Activated T-cell treated with anti-CD3 and anti-CD28 coated beads for 48 hours (primary cell): ENCODE measurements at places on chromosomes 5 and 9.

- DNase-seq = no peak
Measured at GRCh38 chr5:33146881-33147280, 293.9 kb upstream of the TARS1 start.

DNA sequence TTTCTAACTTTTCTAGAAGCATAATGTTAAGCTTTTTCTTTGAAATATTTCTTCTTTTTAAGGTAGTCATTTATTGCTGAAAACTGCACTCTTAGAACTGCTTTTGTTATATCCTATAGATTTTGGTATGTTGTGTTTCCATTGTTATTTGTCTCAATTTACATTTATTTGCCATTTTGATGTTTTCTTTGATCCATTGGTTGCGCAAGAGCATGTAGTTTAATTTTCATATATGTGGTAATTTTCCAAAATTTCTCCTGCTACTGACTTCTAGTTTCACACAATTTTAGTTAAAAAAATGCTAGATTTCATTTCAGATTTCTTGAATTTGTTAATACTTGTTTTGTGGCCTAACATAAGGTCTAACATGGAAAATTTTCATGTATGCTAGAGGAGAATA is 1029.3 kb upstream of the TYRP1 start:
- DNase-seq = no peak

DNA sequence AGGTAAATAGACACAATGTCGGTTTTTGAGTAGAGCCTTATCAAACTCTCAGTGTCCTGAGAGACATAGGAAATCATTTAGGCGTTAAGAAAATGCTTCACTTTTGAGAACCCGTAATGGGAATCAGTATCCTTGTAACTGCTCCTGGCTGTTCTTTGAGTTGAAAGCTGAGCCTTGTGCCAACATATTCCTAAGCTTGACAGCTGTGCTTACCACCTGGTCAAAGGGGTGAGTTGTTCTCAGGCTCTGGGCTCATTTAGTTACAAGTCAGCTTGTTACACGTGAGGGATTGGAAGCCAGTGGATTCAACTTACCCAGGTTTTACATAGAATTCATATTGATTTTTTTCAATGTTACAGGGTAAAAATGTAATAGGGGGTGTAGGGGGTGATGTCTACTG is 145.9 kb downstream of the GABRB2 start:
- no peak for DNase-seq

DNA sequence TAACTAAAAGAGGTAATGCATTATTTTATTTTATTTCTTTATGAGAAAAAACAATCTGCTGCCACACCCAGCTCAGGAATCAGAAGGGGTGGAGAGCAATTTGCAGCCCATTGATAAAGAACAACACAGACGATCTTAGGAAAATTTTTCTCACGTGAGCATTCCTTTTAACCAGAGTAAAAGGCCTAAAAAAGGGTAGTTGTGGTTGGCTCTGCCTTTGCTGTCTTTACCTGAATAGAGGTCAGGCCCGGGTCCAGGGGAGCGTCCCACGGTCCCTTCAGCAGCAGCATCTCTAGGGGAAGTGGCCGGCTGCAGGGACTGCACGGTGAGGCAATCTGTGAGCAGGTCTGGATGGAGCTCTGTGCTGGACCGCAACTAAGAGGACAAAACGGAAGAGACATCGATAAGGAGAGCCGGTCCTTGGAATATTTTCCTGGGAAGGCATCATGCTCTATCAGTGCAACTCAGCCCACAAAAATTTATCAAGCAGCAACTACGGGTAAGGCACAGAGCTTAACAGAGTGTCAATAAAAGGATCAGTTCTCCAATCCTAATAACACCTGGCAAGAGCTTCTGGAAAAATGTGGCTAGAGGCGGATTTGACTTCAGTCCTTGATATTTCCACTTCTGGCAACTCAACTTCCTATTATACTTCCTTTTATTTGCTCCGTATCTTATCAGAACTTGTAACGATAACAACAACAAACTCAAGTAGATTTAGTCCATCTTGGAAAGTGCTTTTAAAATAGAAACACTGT is 372.8 kb upstream of the RFX3 start:
- no peak for DNase-seq

DNA sequence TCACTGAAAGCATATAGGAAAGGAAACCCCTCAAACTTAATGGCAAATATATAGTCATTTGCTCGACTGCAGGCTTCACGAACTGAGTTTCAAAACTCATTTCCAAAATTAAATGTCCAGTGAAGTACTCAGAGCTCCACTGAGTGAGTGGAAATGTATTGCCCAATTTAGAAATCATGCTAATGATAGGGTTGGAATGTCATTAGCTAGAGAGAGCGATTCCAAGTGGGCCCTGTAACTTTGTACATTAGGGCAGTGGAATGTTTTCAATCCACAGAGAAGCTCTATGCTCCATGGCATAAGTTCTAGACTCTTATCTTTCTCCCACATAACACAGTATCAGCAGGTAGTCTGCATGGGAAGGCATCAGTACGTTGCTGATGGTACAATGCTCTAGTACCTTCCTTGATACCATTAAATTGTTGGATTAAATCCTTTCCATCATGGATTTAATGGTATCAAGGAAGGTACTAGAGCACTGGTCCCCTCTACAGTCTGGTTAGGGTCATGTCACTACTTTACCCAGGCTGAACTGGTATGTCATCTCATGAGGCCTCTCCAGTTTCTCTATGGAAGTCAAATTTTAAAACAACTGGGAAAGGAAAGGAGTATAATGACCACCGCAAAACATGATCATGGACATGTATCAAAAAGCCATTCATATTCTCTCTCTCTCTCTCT is 183.2 kb upstream of the RASEF start:
- no peak for DNase-seq

- DNase-seq = no peak
Measured at GRCh38 chr9:133917375-133917774, 74.7 kb downstream of the VAV2 start.

- no peak for DNase-seq
Measured at GRCh38 chr5:150289551-150290390, at the start of gene CAMK2A. CAMK2A (minus strand) TSS chr5:150289773; CDS start chr5:150289625, 148 bp downstream.

DNA sequence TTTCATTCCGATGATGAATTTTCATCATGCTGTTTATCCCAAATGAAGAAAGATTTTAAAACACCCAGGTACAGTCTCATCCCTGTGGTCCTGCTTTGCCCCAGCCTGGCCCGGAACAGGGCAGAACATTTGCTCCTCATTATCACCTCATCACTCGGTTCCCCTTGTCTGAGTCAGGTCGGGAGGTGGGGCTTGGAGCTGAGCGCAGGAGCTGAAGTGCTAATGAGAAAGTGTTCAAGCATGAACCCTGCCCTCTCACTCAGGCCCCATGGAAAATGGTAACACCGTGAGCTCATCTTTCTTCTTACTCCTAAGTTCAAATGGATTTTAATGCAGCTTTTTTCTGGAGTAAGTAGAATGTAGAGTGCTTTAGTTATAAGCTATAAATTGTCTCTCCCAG is 466.2 kb downstream of the KDM4C start:
- no peak for DNase-seq

GRCh38 chr9:113403646-113404045 is 2.6 kb upstream of the ALAD start:
- DNase-seq = no peak

GRCh38 chr9:125968714-125969374 is 221.7 kb downstream of the PBX3 start:
- no peak for DNase-seq

GRCh38 chr9:135960411-135961276 is 529 bp downstream of the UBAC1 start:
- no peak for DNase-seq

- no peak for DNase-seq
Measured at GRCh38 chr5:59666440-59667068, 227.0 kb downstream of the PDE4D start.

DNA sequence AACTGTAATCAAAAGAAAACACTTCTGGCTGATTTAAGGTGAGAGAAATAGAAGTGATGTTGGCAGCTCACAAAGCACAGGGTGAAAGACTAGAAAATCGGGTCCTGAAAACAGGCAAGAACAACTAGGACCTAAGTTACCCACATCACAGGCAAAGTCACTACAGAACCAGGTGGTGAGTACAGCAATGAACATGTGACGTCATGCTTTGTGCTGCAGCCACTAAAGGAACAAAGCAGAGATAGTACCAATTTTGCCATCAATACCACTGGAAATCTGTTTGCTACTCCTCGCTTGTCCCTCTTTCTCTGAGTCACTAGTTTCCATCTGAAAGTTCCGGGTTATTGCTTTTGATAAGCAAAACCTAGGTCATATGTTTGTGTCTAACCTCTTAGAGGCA is 326.7 kb downstream of the GABRB2 start:
- DNase-seq = no peak

DNA sequence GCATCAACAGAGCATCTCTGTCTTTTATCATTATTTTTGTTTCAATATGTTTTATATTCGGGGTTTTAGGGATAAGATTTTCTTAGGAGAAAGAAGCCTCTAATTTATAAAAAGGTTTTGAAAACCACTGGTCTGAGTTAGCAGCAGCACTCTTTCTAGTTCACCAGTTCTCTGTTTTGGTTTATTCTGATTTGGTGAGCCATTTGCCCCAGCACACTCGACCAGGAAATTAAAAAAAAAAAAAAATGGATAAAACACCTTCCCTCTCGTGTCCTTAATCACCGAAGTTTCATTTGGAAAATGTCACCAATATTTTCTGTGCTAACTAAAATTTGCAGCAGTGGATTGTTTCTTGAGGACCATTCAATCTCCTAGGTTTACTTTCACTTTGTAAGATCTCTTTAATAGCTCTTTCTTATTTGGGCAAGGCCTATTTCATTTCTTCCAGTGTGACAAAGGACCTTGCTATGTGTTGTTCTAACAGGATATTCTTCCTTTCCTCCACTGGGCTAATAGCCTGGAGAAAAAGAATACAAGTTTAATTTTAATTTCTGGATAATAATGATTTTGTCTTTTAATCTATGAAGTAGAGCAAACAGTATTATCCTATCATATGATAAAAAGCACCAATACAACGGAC is 57.8 kb upstream of the ANXA1 start:
- DNase-seq = no peak

DNA sequence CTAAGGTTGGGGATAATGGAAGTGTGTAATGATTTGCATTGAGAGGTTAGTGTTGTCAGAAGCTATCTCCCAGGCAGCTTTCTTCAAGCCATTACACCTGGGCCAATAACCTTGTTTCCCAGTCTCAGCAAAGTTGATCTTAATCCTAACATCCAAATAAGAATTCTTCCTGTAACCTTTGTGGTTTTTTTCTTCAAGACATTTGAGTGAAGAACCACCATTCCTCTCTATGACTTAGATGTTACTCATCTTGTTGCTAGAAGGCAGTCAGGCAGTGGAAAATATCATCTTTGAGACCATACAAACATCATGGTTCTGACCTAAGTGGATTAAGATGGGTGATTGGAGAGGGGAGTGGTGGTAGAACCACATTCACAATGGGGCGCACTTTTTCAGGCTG is 103.5 kb downstream of the NDUFAF2 start:
- DNase-seq = no peak

DNA sequence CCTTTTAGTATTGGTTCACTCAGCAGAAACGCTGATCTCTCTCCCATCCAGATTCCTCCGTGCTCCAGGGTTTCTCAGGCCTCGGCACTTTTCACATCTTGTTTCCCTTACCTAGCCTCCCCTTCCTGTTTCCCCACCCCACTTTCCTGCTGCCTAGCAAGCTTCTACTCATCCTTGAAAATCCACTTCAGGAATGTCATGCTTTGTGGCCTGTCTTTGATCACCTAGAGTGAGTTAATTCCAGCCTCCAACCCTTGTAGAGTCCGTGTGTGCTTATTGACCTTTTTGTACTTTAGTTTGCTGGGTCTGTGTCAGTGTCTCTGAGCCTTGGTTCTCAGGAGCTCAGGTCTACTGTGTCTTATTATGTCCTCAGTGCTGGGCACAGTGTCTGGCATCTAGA is 116.6 kb downstream of the AOPEP start:
- DNase-seq = no peak

DNA sequence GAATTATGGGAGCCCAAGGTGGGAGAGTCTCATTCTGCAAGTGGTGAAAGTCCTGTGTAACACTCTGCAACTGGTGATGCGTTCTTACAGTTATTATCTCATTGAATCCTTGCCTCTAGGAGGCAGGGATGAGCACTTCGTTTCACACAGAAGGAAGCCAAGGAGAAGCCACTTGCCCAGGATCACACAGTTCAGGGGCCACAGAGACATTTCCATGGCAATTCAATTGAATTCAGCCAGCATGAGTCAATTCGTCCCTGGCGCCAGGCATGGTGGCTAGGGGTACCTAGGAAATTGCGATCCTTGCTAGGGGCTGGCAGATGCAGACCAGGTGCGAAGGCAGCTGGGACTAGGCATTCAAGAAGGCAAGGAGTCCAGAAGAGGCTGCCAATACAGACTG is 26.2 kb downstream of the LHX2 start:
- DNase-seq = no peak
